ENCODE measurements at places on chromosomes 13 and 19. TPM values are rescaled to one million over a fixed set of nuclear protein-coding genes. Genes with fewer than 3 reads are reported as not detected.

DNA sequence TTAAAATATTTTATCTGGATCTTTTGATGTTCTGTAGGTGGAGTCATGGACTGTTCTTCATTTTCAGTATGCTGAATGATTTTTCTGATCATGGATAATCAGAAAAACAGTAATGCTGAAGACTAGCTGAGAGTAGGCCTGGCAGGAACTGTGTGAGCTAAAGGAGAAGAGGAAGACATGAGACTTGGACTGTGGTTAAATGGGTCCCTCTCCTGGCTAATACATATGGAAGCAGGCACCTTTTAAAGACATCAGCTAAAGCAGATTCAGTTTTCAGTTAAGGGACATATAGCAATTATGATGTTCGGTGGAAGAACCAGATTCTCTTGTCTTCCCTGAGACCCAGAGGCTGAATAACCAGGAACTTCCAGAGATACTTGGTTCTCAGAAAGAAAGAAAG is 169.4 kb downstream of the OLFM4 start:
- no peak overlapping the region for H3K27ac ChIP-seq
- H3K27me3 ChIP-seq = peaks cover 9% of the 10 kb centered on the region
- H3K36me3 ChIP-seq = no peaks in the 10 kb centered on the region

- no peaks in the 10 kb centered on the region for H3K27me3 ChIP-seq
- no peak overlapping the region for H3K4me3 ChIP-seq
- H3K27ac ChIP-seq = no peak overlapping the region
- peaks cover 10% of the 10 kb centered on the region for H3K4me1 ChIP-seq
Measured at GRCh38 chr19:55526216-55527196, 10.4 kb downstream of the SBK2 start.

- no peaks in the 10 kb centered on the region for H3K27me3 ChIP-seq
- no peaks in the 10 kb centered on the region for H3K4me1 ChIP-seq
- no peak for DNase-seq
- H3K36me3 ChIP-seq = peaks cover 27% of the 10 kb centered on the region
Measured at GRCh38 chr19:47381653-47382279, 32.7 kb downstream of the DHX34 start.

DNA sequence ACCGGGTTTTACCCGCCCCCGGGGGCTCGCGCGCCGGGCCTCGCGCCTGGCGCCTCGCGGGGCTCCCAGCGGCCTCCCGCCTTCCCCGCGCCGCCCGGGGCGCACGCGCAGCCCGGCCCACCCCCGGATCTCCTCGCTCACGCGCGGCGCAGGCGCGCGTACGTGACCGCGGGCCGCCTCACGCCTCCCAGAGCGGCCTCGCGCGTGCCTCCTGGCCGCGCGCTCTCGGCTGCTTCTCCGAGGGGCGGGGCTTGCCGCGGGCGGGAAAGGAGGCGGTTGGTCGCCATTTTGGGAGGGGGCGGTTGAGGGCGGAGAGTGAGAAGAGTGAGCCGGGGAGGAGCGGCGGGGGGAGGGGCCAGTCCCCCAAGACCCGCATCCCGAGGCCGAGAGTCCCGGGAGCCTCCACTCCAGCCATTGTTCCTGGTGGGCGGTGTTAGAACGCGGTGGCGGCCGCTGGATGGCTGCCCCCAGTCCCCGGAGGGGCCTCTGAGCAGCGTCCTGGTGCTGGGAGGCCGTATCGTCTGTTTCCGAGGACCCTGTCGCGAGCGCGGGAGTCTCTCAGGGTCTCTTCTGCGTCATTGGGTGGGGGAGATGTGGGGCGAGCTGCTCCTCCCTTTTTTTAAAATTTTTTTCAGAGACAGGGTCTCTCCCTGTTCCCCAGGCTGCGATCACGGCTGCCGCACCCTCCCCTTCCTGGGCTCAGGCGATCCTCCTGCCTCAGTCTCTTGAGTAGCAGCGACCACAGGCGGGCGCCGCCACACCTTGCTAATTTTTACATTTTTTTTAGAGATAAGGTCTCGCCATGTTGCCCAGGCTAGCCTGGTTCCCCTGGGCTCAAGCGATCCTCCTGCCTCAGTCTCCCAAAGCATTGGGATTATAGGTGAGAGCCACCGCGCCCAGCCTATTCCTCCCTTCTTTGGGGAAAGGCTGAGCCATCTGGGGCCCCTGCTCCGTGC is at the start of gene ZNF541:
ZNF541 (minus strand) TSS at position 78 of the 956 bp plus-strand sequence. CDS start 17,292 bp downstream, outside the sequence.
- H3K4me3 ChIP-seq = no peak within 1 kb of the TSS
- DNase-seq = peak; percentile 63
- H3K36me3 ChIP-seq = no peaks in the 10 kb centered on the region
- H3K27ac ChIP-seq = no peak within 1 kb of the TSS

GRIK5 gene
- 5.9 TPM for total RNA-seq

PTGIR gene
- 5.3 TPM for total RNA-seq

Data from body of pancreas (tissue), 4 donors.